Frontal cortex (tissue), 4 donors: ENCODE measurements at places on chromosomes 7 and 10.
A peak's percentile ranks its signal among the peaks of the same experiment; 100 is the strongest.

GRCh38 chr7:106167439-106168136 lies 55.5 kb upstream of the SYPL1 start:
- no peak for DNase-seq

DNA sequence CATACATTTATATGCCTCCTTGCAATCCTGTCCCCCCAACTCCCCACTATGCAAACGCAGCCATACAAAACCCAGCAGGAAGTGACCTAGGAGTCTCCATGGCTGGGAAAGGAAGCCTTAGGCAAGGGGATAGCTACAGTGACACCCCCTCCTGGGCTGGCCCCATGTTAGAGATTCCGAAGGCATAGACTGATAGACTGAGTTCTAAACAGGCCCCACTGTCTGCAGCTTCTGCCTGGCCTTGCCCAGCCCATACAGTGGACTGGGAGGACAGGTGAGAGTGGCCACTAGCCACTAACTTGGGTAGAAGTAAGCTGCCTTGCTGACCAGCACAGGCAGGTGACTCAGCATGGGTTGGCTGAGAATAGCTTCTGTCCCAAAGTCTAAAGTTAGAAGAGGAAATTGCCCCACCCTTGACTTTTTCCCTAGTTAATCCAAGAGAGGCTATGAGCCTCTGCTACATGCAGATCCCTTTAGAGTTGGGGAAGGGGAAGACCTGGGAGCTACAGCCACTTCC lies 106.3 kb downstream of the C10orf105 start:
- DNase-seq = no peak

GRCh38 chr7:2632733-2633537 lies 1.1 kb downstream of the TTYH3 start:
- DNase-seq = no peak

DNA sequence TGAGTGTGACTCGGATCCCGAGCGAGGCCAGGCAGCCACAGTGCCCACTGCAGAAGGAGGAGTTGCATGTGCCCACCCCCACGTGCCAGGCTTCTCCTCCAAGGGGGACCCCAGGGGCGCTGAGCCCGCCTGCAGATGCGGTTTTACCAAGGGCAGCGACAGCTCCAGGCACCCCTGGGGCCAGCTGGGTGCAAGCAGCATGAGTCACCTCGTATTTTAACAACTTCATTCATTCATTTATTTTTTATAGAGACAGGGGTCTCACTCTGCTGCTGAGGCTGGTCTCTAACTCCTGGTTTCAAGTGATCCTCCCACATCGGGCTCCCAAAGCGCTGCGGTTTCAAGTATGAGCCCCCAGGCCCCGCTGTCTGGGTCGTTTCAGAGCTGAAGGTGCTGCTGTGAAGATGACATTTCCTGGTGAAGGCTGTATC lies 1.3 kb upstream of the FOXL3 start:
- no peak for DNase-seq

- no peak for DNase-seq
Measured at GRCh38 chr7:50151001-50151400, 58.0 kb upstream of the ZPBP start.

GRCh38 chr7:129169171-129169671 lies 19.2 kb upstream of the SMO start:
- peak; percentile 60 for DNase-seq

- no peak for DNase-seq
Measured at GRCh38 chr7:105738133-105738532, 138.3 kb downstream of the ATXN7L1 start.

DNA sequence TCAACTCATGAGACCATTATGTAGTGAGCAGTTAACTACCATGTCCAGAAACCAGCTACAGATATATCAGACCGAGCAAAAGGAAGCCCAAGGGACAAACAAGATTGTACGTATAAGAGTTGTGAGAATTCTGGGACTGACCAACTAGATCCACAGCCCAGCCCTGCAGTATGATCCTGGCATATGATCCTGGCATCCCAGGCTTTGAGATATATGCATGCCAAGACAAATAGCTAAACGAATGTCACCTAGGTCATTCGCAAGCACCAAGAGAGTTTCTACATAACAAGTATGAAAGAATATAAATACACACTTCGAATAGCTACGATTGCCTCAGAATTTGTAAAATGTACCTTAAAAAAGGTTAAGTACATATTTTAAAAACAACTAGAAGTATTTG lies 56.4 kb upstream of the PMPCB start:
- DNase-seq = no peak

DNA sequence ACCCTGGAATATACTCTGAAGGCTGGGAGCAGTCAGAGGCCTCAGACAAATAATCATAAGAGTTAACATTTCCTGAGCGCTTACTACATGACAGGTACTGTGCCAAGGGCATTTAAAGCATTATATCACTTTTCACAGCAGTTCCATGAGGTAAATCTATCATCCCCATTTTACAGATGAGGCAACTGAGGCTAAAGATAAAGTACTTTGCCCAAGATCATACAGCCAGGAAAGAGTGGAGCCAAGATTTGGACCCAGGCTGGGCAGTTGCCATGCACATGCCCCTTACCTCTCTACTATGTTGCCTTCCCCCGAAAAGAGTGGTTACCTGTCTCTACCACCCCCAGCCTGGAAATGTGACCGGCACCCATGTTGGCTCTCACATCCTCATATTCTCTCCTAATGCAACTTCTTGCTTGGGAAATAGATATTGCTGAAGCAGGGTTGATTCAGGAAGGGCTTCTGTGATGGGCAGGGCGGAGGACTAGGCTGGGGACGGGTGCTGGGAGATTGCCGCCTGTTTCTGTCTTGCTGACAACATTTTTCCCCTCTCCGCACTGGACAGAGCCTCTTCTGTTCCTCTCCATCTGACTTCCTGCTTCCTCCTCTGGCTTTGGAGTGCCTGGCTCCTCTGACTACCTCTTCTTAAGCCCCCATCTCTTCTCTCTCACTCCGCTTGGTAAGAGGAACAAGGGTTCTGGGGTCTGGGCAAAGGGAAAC lies 13.8 kb downstream of the SMO start:
- DNase-seq = no peak

GRCh38 chr10:124414076-124414475 lies 4.6 kb downstream of the OAT start:
- no peak for DNase-seq

DNA sequence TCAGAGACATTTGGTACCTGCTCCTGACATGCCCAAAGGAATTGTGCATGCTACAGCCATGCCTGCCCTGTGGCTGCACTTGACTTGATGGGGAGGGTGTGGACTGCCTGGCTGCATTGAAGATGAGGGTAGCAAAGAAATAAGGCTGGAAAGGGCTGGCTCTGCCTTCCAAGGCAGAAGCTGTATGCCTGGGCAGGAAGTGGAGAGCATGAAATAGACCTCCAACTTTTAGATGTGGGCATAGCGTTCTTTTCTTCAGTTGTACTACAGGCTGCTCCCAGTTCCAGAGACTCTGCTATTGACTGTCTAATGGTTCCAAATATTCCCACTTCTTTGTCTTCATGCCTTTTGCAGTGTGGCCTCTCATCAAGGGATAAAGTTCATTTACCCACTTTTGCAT lies 3.0 kb downstream of the C10orf120 start:
- DNase-seq = no peak

GRCh38 chr7:54940748-54941147 lies 78.1 kb upstream of the EGFR start:
- no peak for DNase-seq

DNA sequence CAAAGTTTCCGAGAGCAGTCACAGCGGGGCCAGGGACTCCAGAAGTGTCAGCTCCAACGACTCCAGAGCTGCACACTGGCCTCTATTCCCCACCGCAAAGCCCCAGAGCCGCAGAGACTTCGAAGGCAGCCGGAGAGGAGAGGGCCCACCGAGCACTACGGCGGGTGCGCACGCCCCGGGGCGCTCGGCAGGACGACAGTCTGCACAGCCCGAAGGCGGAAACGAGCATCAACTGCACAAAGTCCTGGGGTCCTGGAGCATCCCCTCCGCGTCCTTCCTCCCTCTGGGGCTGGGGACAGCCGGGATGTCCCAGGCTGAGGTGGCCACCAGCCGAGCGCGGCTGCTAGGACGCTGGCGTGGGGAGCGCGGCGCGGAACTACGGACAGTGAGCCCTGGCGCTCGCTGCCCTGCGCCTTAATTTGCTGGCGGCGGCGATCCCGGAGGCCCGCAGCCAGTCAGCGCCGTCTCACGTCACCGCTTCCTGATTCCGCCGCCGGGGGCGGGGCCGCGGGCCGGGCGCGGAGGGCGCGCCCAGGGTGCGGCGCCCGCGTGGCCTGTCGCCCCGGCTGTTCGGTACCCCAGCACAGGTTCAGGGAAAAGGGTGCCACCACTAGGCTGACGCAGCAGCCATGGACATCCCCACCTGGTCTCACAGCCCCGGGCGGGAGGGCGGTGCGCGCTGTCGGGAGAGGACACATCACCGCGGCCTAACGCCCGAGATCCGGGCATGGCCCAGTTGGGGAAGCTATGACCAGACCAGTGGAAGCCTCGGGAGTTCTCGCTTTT lies at the start of gene TBX20:
Gene TBX20 (minus strand): TSS at position 391 of the 786 bp plus-strand sequence. CDS start 480 bp downstream, outside the sequence.
- no peak for DNase-seq

DNA sequence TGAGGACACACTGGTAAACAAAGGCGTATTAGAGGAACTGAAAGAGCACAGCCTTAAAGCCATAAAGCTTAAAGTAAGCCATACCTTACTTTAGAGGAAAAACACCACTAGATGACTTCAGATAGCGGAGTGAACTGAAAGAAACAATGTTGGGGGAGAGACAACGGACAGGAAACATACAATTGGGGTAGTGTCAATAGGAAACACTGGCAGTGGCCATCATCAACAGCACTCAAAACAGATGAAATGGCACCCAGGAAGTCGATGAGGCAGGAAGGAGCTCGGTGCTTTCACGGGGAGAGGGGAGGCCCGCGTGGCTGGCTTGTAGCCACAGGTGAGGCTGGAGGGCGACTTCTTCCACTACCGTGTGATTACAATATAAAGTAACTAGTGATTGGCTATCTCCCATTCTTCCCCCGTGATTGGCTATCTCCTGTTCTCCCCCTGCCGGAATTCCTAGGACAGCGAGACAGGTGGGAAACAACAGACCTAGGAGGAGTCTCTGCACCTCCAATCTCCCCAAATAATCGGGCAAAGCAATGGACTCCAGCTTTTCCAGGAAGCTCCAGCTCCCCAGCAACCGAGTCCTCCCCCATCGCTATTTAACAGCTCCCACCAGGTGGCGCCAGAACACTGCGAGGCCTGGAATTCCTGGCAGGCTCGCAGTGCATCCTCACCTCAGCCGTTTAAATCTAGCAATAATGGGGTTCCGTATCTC lies 2.4 kb upstream of the TAS2R38 start:
- peak; percentile 59 for DNase-seq

GRCh38 chr10:80462981-80463741 lies 9.1 kb downstream of the TSPAN14 start:
- DNase-seq = no peak

DNA sequence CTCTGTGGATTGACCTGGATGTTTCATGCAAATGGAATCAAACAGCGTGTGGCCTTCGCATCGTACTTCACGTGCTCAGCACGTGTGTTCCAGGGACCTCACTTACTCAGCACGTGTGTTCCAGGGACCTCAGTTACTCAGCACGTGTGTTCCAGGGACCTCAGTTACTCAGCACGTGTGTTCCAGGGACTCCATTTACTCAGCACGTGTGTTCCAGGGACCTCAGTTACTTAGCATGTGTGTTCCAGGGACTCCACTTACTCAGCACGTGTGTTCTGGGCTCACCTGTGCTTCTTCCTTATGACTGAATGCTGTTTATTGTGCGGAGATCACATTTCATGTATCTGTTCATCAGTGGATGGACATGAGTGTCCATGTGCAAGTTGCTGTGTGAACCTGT lies 22.0 kb downstream of the INPP5A start:
- DNase-seq = no peak

- DNase-seq = no peak
Measured at GRCh38 chr10:3825862-3826351, 40.9 kb upstream of the KLF6 start.

GRCh38 chr7:157615101-157615817 lies 278.5 kb downstream of the DNAJB6 start:
- peak; percentile 48 for DNase-seq

DNA sequence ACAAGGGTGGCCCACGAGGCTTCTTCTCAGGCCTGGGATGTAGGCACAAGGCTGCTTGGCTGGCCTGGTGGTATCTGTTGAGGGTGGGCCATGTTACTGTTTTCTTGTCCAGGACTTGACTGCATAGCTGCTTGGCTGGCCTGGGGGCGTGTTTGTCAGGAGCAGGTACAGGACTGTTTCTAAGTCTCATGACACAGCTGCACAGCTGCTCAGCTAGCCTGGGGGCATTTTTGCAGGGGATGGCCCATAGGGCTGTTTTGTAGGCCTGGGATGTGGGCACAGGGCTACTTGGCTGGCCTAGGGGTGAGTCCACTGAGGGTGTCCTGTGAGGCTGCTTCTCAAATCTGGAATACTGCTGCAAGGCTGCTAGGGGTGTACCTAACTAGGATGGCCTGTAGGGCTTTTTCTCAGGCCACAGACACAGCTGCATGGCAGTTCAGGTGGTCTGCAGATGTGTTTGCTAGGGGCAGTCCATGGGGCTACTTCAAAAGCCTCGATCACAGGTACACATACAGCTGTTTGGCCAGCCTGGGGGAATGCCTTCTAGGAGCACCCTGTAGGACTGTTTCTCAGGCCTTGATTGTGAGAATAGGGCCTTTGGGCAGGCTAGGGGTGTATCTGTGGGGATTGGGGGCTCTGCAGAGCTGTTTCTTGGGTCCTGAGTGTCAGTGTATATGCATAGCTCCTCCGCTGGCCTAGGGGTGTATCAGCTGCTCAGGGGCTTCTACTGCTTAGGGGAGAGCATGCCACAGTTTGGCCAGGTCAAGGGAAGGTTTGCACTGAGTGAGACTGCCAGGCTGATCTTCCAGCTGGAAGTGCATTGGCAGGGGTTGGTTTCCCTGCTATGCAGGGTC lies 26.6 kb upstream of the PLA2G12B start:
- no peak for DNase-seq

- no peak for DNase-seq
Measured at GRCh38 chr10:94240901-94241300, 121.8 kb downstream of the NOC3L start.

DNA sequence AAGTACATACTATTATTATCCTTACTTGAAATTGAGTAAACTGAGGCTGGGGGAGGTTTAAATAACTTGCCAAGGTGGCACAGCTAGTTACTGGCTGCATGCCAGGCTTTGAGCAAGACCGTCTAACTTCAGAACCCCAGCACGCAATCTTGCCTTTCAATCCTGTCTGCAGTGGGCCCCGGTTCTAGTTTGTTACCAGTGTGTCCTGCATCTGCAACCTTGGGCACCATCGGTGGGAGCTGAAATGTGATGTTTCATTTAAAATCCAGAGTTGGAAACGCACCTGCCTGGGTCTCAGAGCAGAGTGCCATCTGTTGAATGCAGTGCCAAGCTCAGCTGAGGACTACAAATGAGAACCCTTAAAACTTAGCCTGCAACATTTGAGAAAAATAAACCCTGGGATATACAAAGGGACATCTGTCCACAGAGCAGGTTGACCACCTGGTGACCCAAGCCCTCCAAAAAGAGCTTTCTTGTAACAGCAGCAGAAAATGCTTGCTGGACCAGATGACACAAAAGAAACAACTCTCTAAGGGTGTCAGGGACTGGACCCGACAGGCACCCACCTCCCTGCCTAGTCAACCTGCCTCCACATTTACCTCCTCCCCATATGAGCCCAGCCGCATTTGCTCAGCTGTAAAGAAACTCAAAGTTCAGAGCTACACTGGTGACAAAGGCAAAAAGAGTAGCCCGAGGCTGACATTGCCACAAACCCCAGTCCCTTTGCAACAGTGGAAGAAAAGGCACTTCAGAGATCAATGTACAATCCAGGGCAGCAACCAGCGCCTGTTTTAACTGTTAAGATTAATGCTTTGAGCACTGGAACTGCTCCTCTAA lies 1.7 kb downstream of the SH3PXD2A start:
- DNase-seq = no peak
